T-cell (primary cell): ENCODE measurements at places on chromosomes 2 and 18.

- no peak for DNase-seq
Observed at GRCh38 chr18:21853016-21853415, 112.4 kb downstream of the MIB1 start.

GRCh38 chr2:169775765-169776164 lies 22.9 kb upstream of the SSB start:
- no peak for DNase-seq

- peak; percentile 23 for DNase-seq
Observed at GRCh38 chr18:79368681-79369080, 27.0 kb upstream of the NFATC1 start.

DNA sequence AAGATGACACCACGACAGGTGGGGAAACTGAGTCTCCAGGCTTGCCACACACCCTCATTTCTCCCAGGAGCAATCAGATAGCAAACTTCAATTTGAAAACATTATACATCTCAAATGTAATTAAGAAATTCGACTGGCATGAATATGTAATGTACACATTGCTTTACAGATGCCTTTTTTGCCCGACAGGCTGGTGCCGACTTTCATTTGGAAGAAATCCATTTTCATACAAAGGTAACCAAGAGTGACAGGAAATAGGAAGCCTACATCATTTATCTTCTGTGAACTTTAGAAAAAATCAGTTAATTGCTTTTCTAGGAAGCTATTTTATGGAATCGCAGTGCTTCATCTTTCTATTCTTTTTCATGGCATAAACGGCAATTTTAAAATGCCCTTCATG lies 140.3 kb downstream of the AFF3 start:
- no peak for DNase-seq

- DNase-seq, result no peak
Observed at GRCh38 chr2:39381653-39382052, 55.4 kb downstream of the MAP4K3 start.

DNA sequence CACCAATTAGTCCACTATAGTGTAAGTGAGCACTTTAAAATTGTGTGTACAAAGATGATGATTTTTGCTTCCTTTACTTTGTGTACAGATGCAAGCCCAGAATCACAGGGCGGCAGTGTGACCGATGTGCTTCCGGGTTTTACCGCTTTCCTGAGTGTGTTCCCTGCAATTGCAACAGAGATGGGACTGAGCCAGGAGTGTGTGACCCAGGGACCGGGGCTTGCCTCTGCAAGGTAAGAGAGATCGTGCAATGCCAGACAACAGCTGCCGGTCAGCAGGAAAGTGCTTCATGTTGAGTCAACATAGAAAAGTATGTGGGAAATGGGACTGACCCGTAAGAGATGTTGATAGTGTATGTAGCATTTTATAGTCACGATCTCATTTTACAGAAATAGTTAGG lies 156.8 kb upstream of the TTC39C start:
- no peak for DNase-seq

DNA sequence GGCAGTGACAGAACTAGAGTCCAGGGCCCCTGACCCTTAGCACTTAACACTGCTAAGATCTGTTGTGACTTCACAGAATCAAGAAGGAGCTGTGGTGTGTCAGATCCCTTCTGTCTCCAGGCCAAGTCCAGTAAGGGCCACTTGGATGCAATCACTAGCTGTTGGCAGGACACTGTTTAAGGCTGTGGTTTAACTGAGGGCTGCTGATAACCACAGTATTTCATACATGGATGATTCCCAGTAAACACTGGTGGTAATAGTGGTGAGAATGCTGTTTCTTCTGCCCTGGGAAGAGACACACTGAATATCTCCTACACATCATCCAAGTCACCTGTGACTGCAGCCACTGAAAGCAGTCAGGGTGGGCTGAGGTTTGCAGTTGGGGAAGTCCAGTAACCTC lies 77.7 kb upstream of the FBXO11 start:
- DNase-seq, result no peak

- no peak for DNase-seq
Observed at GRCh38 chr2:105447476-105447875, 48.6 kb upstream of the FHL2 start.

- no peak for DNase-seq
Observed at GRCh38 chr2:72932045-72932740, 14.9 kb downstream of the EMX1 start.

DNA sequence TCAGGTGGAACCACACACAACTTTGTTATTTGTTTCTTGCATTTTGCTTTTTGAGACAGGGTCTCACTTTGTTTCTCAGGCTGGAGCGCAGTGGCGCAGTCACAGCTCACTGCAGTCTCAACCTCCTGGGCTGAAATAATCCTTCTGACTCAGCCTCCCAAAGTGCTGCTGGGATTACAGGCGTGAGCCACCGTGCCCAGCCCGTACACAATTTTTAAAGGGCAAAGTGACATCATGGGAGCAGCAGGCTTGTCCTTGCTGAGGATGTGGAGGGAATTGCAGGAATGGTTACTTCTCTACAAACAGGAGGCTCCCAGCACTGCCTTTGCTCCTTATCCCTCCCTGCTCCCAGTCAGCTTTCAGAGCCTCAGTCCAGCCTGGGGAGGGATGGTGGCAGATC lies 355.9 kb upstream of the KLHL29 start:
- DNase-seq, result no peak
